Brain (organoid and tissue), 16 donors: ENCODE measurements at places on chromosomes 5 and 9. TPM values are rescaled to one million over a fixed set of nuclear protein-coding genes. Genes with fewer than 3 reads are reported as not detected.
A peak's percentile ranks its signal among the peaks of the same experiment; 100 is the strongest.

GRCh38 chr5:54988218-54988617, 2.8 kb upstream of the ESM1 start:
- no peak for DNase-seq

- DNase-seq: no peak
These were observed 39.1 kb upstream of the NOTCH1 start for GRCh38 chr9:136584934-136585333.

GRCh38 chr5:147045290-147045689, 166.7 kb upstream of the PPP2R2B start:
- no peak for DNase-seq

- no peak for DNase-seq
These were observed 65.6 kb upstream of the IRX2 start for GRCh38 chr5:2817031-2817603.

DNA sequence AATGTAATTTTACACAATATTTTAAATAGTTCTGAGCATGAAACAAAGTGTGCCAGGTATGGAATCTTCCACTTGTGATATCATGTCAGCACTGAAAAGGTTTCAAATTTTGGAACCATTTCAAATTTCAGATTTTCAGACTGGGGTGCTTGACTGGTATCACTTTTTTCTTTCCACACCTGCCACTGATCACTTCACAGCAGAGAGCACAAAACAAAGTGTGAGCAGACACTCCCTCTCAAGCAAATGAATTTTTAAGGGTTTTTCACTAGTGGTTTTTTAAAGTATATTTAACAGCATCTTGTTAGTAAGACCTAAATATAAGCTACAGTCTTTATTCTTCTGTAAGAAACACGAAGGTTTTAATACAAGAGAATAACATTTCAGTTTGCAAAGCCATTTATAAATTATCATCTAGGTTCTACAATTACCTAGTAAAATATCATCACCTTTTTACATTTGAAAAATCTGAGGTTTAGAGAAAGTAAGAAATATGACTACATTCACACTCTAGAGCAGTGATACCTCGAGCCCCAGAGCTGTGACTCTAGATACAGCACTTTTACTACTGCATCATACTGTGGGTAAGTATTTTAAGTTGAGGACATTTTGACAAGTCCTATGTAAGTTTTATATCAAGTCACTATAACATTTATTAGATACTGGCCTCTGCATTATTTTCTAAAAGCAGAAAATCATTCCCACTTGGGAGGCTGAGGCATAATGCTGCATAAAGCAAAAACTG, 14.6 kb downstream of the GOLPH3 start:
- no peak for DNase-seq

- no peak for DNase-seq
These were observed 157.5 kb upstream of the SMIM23 start for GRCh38 chr5:171627936-171628632.

DNA sequence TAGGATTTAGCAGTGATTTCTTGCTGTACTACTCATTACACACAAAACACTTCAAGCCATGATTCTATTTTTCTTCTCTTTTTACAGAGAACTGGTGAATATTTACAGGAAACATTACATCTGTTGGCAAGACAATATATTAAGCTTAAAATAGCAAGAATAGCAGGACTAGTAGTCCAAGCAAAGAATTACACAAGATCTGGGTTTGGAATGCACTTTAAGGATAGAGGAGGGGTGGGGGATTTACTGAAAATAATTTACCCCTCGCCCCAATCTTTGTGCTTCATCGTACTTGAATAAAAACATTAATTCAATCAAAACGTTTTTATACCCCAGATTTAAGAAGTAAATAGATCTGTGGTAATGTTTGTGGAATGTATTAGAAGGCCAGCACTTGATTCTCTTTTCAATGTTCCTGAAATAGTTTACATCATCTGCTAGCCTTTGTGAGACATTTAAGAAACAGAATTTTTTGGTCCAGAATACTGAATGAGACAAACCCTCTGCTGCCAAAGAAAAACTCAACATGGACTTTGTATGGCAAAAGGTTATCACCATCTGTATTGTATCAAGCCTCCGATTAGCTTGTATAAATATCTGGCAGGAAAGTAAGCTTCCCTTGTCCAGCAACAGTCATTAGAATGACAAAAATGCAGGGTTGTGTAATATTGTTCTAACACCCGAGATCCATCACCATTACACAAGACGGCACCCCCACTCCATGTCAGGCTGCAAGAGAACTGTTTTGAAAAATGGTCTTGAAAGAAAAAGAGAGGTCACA, 23.8 kb downstream of the SVEP1 start:
- DNase-seq: peak; percentile 39

GRCh38 chr5:168372356-168372946, 81.0 kb downstream of the WWC1 start:
- DNase-seq: no peak

GRCh38 chr5:144103611-144104485, 66.6 kb downstream of the YIPF5 start:
- DNase-seq: no peak

DNA sequence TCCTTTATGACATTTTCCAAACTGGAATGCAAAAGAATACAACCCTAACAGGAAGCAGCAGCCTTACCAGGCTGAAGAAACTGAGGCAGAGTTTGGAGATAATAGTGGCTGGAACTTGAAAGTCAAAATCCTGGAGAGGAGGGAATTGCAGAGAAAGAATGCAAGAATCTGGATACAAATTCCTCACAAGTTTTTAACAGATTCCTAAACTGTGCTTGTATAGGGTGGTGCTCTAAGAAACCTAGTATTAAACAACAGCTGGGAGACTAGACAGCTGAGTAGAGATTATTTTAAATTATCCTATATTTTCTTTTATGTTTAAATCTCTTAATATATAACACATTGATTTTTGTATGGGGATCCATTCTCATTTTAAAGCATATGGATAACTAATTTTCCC, 30.7 kb downstream of the INVS start:
- no peak for DNase-seq

- peak; percentile 20 for DNase-seq
These were observed 259.0 kb downstream of the GADD45G start for GRCh38 chr9:89863837-89864236.

DNA sequence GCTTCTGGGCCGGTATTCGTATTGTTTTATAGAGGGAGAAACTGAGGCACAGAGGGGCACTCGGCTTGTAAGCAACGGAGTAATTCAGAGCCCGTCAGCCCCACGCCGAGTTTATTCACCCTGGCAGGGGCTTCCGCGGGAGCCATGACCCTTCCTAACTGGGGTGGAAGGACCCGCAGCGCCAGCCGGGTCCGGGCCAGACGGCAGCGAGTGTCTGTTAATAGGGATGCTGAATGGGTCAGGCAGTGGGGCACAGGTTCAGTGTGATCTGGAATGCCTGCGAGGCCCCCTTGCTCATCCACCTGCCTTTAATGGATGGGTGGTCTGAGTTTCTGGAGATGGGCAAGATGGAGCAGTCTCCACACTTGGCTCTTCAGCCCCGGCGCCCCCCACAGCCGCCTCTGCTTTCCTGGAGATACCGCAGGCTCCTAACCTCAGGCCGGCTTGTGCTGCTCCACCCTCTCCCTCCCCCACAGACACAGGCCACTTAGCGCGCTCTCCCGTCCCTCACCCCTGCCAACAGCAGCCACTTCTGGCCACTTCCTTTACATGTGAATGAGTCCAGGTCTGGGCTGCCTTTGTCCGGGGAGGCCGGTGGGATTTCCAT, 147.1 kb downstream of the ERCC6L2 start:
- DNase-seq: no peak

DNA sequence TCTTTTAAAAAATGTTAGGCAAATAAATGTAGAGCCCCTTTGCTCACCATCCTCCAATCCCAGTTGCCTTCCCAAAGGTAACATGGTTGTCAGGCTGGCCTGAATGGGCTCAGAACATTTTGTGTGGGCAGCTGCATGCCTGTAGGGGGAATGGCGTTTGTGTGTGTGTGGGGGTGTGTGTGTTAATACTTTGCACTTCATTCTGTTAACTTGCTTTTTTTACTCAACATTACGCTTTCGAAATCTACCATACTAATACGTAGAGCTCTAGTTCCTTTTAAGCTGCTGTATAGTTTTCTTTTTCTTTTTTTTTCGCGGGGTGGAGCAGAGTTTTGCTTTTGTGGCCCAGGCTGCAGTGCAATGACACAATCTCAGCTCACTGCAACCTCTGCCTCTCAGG, 14.0 kb downstream of the MYOZ3 start:
- DNase-seq: no peak

- no peak for DNase-seq
These were observed 13.2 kb upstream of the LVRN start for GRCh38 chr5:115949096-115949495.

DNA sequence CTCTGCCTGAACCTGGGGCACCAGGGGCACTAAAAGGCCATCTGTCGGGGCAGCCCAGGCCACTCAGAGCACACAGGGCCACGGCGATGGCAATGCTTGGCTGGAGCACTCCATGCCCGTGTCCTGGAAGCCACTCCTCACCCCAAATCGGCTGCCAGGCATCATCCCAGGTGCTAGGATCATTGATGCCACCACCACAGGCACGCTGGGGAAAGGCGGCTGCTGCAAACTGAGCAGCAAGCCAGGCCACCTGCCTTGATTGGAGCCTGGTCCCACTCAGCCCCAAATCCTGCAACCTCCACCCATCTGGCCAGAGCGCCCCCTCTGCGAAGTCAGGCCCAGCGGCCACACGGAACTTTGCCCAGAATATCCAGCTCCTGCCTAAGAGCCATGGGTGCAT, 67.8 kb downstream of the DEPDC1B start:
- DNase-seq: no peak

Gene TEK
- 3.3 TPM for polyA plus RNA-seq

Gene PCDHGA3
- polyA plus RNA-seq: 4.4 TPM

Gene PTGDS
- polyA plus RNA-seq: 2,031 TPM

Gene JAKMIP2
- 14.9 TPM for polyA plus RNA-seq

Gene SLC34A1
- not detected for polyA plus RNA-seq

Gene HTR4
- not detected for polyA plus RNA-seq

Gene TSPAN17
- 24.8 TPM for polyA plus RNA-seq

Gene KIF20A
- polyA plus RNA-seq: 26.0 TPM

Gene SHC3
- 6.6 TPM for polyA plus RNA-seq

Gene P4HA2
- 8.4 TPM for polyA plus RNA-seq

Gene CDC20B
- 0.15 TPM for polyA plus RNA-seq
